ENCODE measurements at places on chromosomes 1 and 21.

DNA sequence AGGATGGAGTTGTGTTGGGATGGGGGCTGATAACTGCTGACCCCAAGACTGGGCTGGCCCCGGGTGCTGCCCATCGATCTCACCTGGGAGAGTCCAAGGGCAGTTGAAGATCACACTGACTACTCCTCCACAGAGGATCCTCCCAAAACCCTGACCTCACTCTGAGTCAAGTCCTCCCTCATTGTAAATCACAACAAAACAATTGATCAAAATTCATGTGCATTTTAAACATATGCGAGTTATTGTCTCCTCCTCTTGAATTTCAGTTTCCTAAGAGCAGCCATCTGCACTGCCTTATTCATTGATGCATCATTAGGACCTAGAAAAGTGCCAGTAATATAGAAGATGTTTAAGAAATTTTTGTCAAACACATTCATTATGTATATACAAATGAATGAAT lies 273.6 kb downstream of the C1orf94 start:
- DNase-seq = no peak

DNA sequence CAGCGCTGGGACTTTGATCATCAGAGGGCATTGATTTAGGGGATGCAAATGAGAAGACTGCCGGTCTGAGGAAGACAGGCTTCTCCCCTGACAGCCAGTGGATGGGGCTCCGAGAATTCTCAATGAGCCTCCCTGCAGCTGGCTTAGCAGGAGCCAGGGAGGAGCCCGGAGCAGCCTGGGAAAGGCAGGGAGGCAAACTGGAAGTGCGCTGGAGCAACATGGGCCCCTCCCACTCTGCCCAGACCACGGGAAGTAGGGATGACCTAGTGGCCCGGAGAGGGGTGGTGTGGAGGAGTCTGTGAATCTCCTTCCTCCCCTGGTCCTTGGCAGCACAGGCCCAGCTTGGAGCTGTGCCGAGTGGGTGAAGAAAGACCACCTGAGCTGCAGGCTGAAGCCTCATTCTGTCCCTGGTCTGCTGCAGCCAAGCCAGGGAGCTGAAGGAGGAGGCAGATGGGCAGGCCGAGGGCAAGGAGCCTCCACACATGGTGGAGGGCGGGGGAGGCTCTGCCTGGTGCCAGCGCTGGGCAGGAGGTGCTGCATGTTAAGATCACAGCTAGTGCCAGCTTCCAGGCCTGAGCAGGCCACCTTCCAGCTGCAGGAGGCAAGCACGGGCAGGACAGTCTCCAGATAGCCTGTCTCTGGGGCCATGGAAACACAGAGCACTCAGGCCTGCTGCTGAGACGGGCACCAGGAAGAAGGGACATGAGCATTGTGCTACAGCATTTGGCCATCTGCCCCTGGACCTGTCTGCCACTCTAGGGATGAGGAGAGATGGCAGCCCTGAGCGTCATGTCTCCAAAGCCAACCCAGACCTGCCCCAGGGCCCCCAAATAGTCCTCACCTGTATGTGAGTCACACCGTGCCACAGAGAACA lies 12.2 kb upstream of the CLSTN1 start:
- no peak for DNase-seq

DNA sequence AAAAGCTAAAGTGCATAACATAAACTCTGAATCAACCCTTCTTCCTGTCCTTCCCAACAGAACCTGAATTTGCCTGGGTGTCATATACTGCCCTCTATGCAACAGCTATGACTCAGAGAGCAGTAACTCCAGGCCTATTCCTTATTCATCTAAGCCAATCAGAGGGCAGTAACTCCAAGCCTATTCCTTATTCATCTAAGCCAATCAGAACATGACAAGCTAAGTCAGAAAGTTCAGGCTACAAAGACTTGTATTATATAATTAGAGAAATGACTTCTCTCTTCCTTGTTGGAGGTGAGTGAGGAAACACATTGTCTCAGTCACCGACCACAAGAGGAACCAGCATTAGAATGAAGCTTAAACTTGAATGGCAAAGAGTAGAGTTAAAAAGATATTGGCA lies 26.2 kb upstream of the TADA1 start:
- no peak for DNase-seq

DNA sequence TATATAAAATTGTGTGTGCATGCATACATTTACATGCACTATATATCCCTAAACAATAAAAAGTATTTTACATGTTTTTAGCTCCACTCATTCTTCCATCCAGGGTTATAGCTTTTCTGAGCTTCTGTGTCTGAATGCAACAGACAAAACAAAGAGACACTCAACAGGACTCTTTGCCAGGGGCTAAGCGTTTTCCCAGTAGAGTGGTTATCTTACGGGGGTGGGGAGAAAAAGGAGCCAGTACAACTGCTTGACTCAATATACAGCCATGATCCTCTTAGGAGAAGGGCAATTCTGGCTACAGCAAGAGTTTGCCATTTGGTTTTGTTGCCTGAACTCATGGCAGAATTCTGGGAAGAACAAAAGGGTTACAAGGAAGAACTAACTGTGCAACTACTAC lies 14.6 kb upstream of the PPP2R5A start:
- DNase-seq = no peak

DNA sequence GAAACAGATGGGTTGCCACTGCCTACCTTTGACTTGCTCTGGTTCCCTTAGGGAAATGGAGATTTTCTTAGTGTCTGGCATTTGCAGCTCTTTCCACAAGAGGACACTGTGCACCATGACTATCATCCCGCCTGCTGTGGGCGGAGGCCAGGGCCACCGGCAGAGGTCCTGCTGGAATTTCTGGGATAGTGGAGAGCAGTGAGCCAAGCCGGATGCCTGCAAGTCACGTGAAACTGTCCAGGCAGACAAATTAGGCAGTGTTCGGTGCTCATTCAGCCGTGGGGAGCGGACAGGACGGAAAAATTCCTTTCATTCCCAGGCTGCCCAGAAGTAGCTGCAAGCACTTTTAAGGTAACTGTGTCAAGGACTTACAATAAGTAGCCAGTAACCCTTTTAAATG lies 43.4 kb downstream of the IGSF5 start:
- no peak for DNase-seq

DNA sequence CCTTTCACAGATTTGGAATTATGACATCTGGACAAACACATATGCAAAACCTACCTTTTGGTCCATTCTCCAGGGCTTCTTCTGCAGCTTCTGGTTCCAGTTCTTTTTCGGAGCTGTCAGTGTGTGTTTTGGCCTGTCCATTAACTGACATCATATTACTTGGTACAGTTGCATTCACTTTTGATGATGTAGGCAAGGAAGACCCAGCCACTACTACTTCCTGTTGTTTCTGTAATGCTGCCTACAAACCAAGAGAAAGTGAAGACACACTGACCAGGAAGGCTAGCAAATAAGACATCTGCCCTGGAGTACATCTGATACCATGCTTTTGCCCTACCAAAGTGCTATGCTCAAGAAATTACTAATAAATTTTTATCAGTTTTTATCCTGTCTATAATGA lies 31.9 kb downstream of the ACBD3 start:
- no peak for DNase-seq

GRCh38 chr1:53412285-53413174 lies 46.7 kb upstream of the DMRTB1 start:
- no peak for DNase-seq

DNA sequence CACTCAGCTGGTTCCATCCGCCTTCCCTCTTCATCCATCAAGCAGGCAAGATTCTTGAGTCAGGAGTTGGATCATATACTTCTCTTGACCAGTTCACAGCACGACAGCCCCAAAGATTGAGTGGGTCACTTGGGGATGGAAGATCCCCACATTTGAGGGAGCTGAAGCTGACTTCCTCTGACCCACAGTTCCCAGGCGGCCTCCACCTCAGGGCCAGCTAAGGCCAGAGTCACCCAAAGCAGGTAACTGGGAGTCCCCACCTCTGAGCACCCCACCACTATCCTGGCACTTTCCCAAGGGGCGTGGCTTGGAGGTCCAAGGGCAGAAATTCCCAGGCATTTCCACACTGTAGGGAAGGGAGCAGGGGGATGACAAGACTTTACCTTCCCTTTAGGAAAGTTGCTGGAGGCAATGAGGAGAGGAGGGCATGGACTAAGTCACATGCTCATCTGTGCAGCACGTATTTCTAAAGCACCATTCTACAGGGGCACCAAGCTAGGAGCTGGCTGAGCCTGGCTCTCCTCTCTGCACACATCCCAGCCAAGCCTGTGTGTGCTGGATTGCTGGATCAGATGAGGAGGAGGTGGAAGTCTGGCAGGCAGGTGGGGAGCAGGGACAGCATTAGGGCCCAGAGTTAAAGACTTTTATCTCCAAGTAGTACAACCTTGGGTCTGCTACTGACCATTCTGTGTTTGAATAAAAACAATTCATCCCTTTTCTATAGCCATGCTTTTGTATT lies 1.3 kb upstream of the RD3 start:
- DNase-seq = no peak
